Naive thymus-derived CD4-positive, alpha-beta T cell (primary cell): ENCODE measurements at places on chromosomes 5 and 9. TPM values are rescaled to one million over a fixed set of nuclear protein-coding genes. Genes with fewer than 3 reads are reported as not detected.

GRCh38 chr5:170974461-170974860 lies 112.6 kb downstream of the RANBP17 start:
- no peaks in the 10 kb centered on the region for H3K4me1 ChIP-seq
- no peaks in the 10 kb centered on the region for H3K36me3 ChIP-seq
- DNase-seq = no peak
- no peak overlapping the region for H3K27ac ChIP-seq
- H3K4me3 ChIP-seq = no peak overlapping the region

DNA sequence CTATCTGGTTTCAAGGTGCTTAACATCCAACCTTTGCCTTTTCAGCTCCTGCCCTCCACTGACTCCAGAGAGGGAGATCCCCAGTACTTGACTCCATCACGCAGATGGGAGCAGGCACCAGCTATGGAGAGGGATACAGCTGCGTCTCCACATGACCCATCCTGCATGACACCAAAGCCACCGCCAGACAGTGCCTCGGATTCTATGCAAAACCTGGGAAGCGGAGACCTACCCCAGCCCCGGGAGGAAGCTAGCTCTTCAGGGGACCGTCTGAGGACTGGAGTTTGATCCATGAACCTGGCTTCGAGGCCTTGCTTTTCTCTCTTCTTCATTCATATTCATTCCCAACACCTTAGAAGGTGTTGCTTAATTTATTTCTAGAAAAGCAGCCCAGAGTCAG lies 24.8 kb downstream of the HRH2 start:
- peaks cover 53% of the 10 kb centered on the region for H3K36me3 ChIP-seq
- no peak overlapping the region for H3K27ac ChIP-seq
- H3K4me3 ChIP-seq = no peak overlapping the region
- no peaks in the 10 kb centered on the region for H3K27me3 ChIP-seq

GRCh38 chr9:70811638-70812037 lies 309.8 kb downstream of the TRPM3 start:
- no peak overlapping the region for H3K4me3 ChIP-seq
- H3K27ac ChIP-seq = no peak overlapping the region
- H3K4me1 ChIP-seq = no peaks in the 10 kb centered on the region
- DNase-seq = no peak
- H3K36me3 ChIP-seq = no peaks in the 10 kb centered on the region

GRCh38 chr5:120516805-120517204 lies 52.7 kb downstream of the PRR16 start:
- H3K4me3 ChIP-seq = no peak overlapping the region
- H3K36me3 ChIP-seq = no peaks in the 10 kb centered on the region
- no peak overlapping the region for H3K27ac ChIP-seq
- DNase-seq = no peak

DNA sequence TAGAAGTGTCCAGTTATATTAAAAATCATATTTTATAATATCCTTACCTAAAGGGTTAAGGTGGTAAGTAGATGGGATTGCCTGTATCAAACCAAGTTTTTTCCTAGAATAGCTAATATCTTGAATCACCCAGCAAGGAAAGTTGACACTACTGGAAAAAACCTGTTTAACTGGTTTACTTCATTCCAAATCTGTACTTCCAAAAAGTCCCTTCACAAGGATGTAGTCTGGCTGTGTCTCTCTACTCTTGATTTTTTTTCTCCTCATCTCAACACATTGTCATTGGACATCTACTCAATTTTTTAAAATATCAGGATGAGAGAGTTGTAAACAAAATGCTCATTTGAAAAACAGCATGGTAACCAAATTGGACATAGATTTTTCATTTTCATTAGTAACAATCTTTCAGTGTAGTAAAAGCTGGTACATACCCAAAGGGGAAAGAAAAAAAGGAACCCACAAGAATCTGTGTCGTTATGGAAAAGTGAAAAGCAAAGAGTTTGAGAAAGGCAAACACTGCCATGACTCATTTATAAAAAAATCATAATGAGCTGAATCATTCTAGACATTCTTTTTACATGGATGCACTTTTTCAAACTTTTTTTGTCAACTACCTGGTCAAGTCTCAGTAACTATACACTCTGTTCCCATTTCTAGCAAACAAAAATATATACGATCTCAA lies 173.5 kb downstream of the GLIS3 start:
- H3K4me1 ChIP-seq = no peaks in the 10 kb centered on the region
- no peak overlapping the region for H3K4me3 ChIP-seq

GRCh38 chr5:37808945-37809344 lies 30.9 kb downstream of the GDNF start:
- no peak for DNase-seq
- no peaks in the 10 kb centered on the region for H3K27me3 ChIP-seq
- H3K36me3 ChIP-seq = no peaks in the 10 kb centered on the region
- H3K4me1 ChIP-seq = no peaks in the 10 kb centered on the region
- no peak overlapping the region for H3K27ac ChIP-seq

- no peaks in the 10 kb centered on the region for H3K4me1 ChIP-seq
- DNase-seq = no peak
- no peak overlapping the region for H3K4me3 ChIP-seq
- no peaks in the 10 kb centered on the region for H3K36me3 ChIP-seq
- no peaks in the 10 kb centered on the region for H3K27me3 ChIP-seq
Observed at GRCh38 chr5:135514116-135514515, 21.6 kb downstream of the NEUROG1 start.

- no peaks in the 10 kb centered on the region for H3K36me3 ChIP-seq
- H3K27me3 ChIP-seq = no peaks in the 10 kb centered on the region
- DNase-seq = no peak
- H3K27ac ChIP-seq = no peak overlapping the region
- no peaks in the 10 kb centered on the region for H3K4me1 ChIP-seq
Observed at GRCh38 chr9:90774071-90774470, 27.5 kb upstream of the SYK start.

GRCh38 chr5:89377767-89378455 lies 494.9 kb upstream of the MEF2C start:
- H3K27me3 ChIP-seq = no peaks in the 10 kb centered on the region
- H3K4me1 ChIP-seq = no peaks in the 10 kb centered on the region
- H3K4me3 ChIP-seq = no peak overlapping the region
- DNase-seq = no peak
- no peak overlapping the region for H3K27ac ChIP-seq

DNA sequence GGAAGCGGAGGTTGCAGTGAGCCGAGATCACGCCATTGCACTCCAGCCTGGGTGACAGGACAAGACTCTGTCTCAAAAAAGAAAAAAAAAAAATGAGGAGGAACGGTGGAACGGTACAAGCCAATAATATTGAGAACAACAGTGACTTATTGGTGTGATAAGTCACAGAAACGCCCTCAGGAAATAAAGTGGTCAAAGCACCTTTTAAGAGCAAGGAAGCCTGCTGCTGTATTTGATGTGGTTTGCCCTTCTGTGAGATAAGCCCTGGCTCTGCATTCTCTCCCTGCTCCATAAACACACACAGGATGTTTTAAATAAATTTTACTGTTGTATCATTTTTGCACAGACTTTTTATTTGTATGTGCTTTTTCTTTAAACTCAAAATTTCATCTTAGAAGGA lies 269.9 kb upstream of the MSX2 start:
- no peaks in the 10 kb centered on the region for H3K36me3 ChIP-seq
- no peaks in the 10 kb centered on the region for H3K27me3 ChIP-seq
- no peak overlapping the region for H3K27ac ChIP-seq
- H3K4me1 ChIP-seq = peaks cover 10% of the 10 kb centered on the region
- DNase-seq = no peak

DNA sequence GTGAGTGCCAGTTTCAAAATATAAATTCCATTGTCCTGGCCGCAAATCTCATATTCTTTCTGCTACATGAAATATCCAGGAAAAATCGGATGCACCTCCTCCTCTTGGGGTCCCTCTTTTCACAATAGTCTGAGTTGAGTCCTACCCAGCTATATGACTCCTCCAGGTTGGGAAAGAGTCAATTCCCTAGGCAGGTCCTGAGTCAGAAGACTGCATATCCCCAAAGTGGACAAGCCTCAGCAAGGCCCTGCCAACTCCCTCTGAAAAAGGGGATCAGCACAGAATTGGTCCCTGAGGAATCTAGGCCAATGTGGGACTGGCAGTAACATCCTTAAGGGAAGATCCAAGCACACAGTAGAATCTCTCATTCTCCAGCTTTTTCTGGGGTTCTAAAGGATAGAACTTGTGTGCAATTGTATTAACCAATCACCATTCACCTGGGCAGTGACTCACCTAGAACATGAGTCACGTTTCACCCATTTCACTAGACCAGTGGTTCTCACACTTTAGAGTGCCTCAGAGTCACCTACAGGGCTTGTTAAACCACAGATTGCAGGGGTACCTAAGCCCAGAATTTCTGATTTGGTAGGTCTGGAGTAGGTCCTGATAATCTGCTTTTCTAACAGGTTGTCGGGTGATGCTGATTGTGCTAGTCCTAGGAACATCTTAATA lies 44.7 kb upstream of the TMEM215 start:
- no peaks in the 10 kb centered on the region for H3K36me3 ChIP-seq
- DNase-seq = no peak
- H3K27me3 ChIP-seq = no peaks in the 10 kb centered on the region

The PCDHB15 gene
- total RNA-seq = not detected

The PCDHB13 gene
- not detected in 2 replicates for total RNA-seq

The GAS1 gene
- 0.12 TPM for total RNA-seq

The RANBP6 gene
- 23.4 TPM for total RNA-seq

The ZNF366 gene
- total RNA-seq = 1.1 TPM

The GZMA gene
- 72.5 TPM for total RNA-seq

The PAEP gene
- not detected for total RNA-seq
